SJSA1 (cell line): ENCODE measurements at places on chromosomes 7 and 10. TPM values are rescaled to one million over a fixed set of nuclear protein-coding genes. Genes with fewer than 3 reads are reported as not detected.

ZFAND4 gene
- 15.1 and 22.8 TPM in 2 replicates for total RNA-seq

SRRM3 gene
- 0.24 TPM in 1 of 2 replicates, not detected in the other for total RNA-seq

PCLO gene
- 1.1 and 2.7 TPM in 2 replicates for total RNA-seq

GRCh38 chr7:1950452-1951158 lies 280.5 kb downstream of the ELFN1 start:
- no peak overlapping the region for H3K4me3 ChIP-seq
- H3K36me3 ChIP-seq = no peaks in the 10 kb centered on the region
- no peaks in the 10 kb centered on the region for H3K27me3 ChIP-seq
- no peak for DNase-seq
- H3K4me1 ChIP-seq = no peaks in the 10 kb centered on the region
